NCI-H510A (cell line): ENCODE measurements at places on chromosomes 7 and 10.
A peak's percentile ranks its signal among the peaks of the same experiment; 100 is the strongest.

GRCh38 chr10:43749145-43749576 is 100.5 kb upstream of the ZNF32 start:
- DNase-seq, result no peak

- DNase-seq, result no peak
Measured at GRCh38 chr10:99524736-99525380, 7.9 kb upstream of the NKX2-3 start.

DNA sequence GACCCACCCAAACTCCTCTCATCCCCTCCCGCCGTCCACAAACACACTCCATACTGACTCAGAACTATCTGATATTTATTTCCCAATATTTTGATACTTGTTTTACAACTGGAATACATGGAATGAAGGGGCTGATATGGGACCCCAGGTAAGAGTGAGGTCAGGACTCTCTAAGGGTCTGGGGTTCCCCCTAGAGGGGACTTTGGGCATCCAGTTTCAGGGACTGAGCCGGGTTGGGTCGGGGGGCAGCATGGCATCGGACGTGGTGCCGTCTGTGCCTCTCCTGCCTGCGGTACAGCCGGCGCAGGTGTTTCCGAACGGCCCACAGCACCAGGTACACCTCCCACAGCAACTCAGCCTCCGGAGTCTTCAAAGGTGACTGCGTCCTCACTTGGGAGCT is 7.5 kb downstream of the SPACDR start:
- no peak for DNase-seq

GRCh38 chr7:46322937-46323336 is 401.9 kb upstream of the IGFBP3 start:
- no peak for DNase-seq

DNA sequence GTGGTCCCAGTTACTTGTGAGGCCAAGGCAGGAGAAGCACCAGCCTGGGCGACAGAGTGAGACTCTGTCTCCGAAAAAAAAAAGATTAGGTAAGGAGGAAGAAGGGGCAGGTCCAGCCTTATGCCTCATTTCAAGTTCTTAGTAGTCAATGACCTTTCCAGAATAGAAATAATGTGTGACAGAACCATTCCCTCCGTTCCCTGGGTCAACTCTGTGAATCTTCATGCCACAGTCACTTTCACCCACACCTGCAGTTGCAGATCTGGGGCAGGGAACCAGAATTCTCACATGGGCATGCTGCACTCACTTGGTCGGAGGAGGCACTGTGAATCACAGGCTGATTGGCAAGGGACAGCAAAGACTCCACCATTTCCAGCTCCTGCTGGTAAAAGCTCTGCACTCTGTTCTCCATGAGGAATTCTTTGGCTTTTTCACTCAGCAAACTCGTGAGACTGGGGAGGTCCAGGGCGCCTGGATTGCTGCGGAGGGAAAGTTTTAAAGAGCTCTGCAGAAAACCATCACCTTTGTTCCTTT is 20.7 kb downstream of the STN1 start:
- no peak for DNase-seq

DNA sequence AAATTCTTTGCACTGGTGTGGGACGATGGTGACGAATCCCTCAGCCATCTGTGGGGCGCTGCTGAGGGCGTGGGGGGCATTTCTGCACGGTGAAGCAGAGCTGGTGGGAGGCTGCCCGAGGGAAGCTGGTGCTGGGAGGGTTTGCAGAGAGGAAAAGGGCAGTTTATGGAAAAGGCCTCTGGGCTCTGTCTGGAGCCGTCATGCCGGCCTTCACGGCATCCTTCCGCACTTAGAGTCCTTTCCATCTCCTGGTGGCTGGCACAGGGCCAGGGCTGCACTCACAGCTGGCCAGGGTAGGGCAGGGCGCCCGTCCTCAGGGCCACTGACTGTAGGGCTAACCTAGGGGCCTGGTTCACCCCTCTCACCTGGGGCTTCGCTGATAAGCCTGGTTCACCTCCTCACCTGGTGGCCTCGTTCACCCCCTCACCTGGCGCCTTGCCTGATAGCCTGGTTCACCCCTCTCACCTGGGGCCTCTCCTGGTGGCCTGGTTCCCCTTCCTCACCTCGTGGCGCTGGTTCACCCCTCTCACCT is 598 bp upstream of the AMZ1 start:
- DNase-seq, result peak; percentile 30

DNA sequence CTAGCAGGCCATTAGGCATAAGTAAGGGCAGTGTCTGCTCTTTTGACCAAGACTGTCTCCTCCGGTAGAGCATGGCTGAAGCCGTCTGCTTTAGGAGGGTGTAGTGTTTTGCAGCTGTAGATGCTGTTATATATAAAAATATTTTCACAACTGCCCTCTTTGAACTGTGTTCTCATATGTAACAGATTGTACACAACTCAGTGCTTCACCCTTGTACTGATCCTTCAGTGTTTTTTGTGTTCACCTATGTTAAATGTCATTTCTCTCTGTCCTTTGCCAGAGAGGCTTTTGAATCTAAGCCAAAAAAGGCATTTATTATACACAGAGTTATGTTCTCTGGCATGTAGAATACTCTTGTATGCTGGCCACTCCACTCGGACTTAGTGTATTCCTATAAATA is 135.5 kb downstream of the BICC1 start:
- no peak for DNase-seq

- peak; percentile 45 for DNase-seq
Measured at GRCh38 chr10:103663802-103664201, 170.3 kb downstream of the NEURL1 start.
